Activated T-helper 1 cell treated with anti-CD3 and anti-CD28 coated beads, Interleukin-2, amount 50 U/mL, for 16 hours (primary cell): ENCODE measurements at places on chromosomes 11 and 22.
A peak's percentile ranks its signal among the peaks of the same experiment; 100 is the strongest.

DNA sequence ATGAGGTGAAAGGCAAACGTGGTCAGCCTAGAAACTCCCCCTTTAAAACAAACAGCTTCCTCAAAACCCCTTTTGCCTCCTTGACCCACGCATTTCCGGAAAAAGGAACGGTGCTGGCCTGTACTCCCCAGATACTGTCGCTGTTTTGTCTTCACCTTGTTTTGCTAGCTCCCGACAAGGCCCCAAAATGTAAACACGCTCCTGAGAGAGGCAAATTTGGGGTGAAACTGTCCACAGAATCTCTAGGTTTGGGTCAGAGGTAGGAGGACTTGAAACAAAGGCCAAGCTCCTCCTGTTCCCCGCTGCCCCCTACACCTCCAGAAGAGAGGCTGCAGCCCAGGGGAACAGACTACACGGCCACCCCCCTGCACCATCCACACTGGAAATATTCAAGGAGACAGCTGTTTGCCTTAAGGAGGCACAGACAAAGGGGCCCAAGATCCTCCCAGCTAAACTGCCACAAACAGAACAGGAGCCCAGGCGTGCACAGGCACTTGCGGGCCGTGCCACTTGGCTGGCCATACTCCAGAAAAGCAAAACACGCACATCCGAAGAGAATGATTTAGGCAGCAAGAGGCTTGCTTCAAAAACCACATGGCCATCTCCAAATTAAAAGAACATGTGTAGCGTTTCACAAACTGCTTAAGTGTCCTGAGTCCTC, 160.5 kb upstream of the GRK3 start:
- DNase-seq, result no peak

- no peak for DNase-seq
Measured at GRCh38 chr11:26731084-26731456, 9.2 kb upstream of the SLC5A12 start.

GRCh38 chr11:87871056-87871455, 304.2 kb downstream of the RAB38 start:
- no peak for DNase-seq

DNA sequence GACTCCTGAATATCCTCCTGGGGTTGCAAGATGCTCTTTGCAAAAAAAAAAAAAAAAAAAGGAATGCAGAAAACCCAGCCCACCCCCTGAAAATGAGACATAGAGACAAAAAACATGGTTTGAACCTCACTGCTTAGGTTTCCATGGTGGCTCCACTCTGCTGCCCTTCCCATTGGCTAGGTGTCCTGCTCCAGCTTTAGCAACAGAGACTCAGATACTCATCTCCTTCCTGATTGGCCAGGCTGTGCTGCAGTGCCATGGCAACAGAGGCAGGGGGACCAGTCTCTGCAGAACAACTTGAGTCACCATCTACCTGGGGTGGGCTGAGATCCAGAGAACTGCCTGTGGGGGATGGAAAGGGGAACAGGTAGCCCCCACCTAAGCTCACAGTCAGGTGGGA, 17.4 kb upstream of the YWHAH start:
- no peak for DNase-seq

DNA sequence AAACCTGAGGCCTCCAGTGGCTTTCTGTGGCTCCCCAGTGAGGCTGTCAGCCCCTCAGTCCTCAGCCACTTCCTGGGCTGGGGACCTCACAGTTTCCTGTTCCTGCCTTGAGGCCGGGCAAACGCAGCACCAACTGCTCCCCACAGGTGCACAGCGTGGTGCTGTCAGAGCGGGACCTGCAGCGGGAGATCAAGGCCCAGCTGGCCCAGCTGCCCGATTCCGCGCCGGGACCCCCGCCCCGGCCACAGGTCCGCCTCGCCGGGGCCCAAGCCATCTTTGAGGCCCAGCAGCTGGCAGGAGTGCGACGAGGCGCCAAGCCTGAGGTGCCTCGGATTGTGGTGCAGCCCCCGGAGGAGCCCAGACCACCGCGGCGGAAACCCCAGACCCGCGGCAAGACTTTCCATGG, 5.4 kb downstream of the TBC1D10C start:
- peak; percentile 51 for DNase-seq

- DNase-seq, result no peak
Measured at GRCh38 chr11:112024178-112024772, 933 bp upstream of the DLAT start.

DNA sequence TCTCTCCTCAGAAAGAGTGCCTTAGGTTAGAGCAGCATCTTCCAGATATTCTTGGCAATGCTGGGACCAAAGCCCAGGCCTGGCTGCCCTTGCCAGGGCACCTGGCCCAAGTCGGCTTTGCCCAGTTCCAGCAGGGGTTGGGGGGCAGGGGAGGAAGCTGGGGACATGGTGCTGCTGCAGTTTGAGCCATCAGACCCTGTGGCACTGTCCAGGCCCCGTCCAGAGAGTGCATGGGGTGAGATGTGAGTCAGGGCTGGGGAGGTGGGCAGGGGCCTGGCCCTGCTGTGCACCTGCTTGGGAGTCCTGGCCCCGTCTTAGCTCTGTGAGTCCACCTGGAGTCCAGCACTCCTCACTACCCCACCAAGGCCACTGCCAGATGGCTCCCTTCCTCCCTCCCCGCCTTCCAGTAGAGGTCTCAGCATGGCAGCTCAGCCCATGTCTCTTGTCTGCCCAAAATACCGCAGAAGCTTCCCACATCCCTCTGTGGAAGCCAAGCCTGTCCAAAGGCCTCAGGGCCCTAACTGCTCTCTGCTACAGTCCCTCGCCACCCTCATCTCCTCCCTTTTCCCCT, 16.6 kb downstream of the DERL3 start:
- DNase-seq, result no peak

- no peak for DNase-seq
Measured at GRCh38 chr11:111793863-111794262, 27.7 kb upstream of the PPP2R1B start.

- DNase-seq, result no peak
Measured at GRCh38 chr11:116598036-116598435, 174.8 kb downstream of the BUD13 start.

GRCh38 chr11:15849257-15849656, 507.1 kb downstream of the SOX6 start:
- DNase-seq, result no peak

GRCh38 chr11:77471558-77472193, 2.2 kb downstream of the PAK1 start:
- no peak for DNase-seq

GRCh38 chr11:125370561-125371389, 125.3 kb downstream of the FEZ1 start:
- no peak for DNase-seq

- DNase-seq, result no peak
Measured at GRCh38 chr22:26894362-26894761, 237.0 kb downstream of the MIAT start.

GRCh38 chr11:100923555-100923954, 206.1 kb downstream of the PGR start:
- no peak for DNase-seq

GRCh38 chr11:35009191-35009943, 92.9 kb downstream of the PDHX start:
- DNase-seq, result no peak

- DNase-seq, result no peak
Measured at GRCh38 chr11:61580271-61580888, 496 bp downstream of the SYT7 start.

GRCh38 chr11:116557282-116557681, 215.5 kb downstream of the BUD13 start:
- DNase-seq, result no peak

DNA sequence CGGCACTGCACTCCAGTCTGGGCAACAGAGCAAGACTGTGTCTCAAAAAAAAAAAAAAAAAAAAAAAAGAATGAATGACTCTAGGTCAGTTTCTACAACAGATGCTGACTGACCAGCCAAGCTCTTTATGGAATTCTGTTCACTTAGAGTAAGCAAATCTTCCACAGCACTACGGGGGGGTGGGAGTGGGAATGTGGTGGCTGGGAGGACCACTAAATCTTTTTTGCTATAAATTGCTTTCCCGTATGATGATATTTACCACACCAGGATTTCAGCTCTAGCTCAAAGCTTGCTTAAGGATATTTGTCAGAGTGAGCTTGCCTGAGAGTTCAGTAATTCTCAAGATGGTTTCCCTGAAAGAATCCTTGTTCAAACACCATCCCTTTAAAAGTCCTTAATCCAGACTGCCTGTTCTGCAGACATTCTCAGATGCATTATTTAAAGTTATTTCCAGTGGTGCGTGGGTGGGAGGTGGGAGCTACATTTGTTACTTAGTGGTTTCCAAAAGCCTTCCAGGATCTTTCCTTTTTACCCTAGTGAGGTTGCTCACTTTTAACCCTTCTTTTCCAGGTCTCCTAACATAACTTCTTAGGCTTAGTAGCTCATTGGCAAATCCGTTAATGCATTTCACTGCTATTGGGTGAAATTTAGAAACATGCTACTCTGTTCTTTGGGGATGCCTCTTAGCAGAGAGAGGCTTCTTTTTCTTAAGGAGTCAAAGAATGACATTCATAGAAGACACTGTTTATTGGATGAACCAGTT, 65.9 kb downstream of the UBASH3B start:
- DNase-seq, result no peak

- DNase-seq, result no peak
Measured at GRCh38 chr11:63180536-63180935, 36.5 kb upstream of the SLC22A24 start.
